Activated CD4-positive, alpha-beta memory T cell treated with anti-CD3 and anti-CD28 coated beads for 36 hours (primary cell): ENCODE measurements at places on chromosomes 3 and 15. TPM values are rescaled to one million over a fixed set of nuclear protein-coding genes. Genes with fewer than 3 reads are reported as not detected.

- DNase-seq, result no peak
Measured at GRCh38 chr3:130894986-130895280, 1.0 kb downstream of the ATP2C1 start.

DNA sequence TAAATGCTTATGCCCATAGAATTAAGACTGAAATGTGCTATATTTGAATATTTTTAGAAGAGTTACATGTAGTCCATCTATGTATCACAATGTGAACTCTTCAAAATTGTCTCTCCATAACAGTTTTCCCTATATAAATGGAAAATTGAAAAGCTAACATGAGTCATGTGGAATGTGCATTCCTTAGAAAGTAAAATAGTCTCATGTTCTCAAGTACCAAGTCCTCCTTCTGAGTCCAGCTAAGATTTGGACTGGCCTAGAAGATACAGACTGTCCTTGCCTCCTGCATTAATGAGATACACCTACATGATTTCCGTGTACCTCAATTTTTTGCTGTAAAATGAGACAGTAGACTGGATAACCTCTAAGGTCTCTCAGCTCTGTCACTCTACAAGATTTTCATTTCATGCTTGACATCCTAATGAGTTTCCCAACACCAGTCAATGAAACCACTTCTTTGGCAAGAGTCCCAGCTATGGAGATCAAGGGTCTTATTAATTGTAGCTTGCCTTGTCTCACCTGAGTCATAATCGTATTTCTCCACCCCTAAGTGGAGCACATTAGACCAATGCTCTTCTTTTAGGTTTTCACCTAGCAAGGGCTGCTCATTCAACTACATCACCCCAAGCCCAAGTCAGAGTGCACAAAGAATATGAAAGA lies 350.6 kb upstream of the IL12A start:
- DNase-seq, result no peak

The C2CD4A gene
- total RNA-seq, result 2.3 TPM

DNA sequence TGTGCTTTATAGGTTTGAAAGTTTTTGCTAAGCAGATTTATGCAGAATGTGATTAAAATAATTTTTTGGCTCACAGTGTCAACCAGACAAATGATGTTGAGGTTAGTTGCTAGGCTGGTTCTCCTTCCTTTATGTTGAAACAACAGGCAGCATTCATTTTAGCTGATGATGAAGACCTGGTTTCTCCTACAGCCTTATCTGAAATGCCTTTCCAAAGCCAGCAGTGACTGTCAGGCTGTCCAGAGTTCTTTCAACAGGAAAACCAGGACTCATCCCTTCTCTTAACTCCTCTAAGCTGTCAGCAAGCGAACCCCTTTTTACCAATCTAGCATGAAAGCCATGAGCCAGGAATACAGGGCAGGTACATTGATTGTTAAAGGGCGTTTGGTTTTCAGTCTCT lies 84.1 kb downstream of the ZNF609 start:
- no peak for DNase-seq

GRCh38 chr3:195148549-195148948 lies 122.4 kb downstream of the XXYLT1 start:
- no peak for DNase-seq

- DNase-seq, result no peak
Measured at GRCh38 chr3:31409866-31410265, 122.9 kb upstream of the STT3B start.

The IL12A gene
- not detected for total RNA-seq
